Omental fat pad (tissue), 4 donors: ENCODE measurements at places on chromosomes 4 and X.

GRCh38 chr4:53684136-53685130 is 93.1 kb upstream of the LNX1 start:
- no peak for DNase-seq

DNA sequence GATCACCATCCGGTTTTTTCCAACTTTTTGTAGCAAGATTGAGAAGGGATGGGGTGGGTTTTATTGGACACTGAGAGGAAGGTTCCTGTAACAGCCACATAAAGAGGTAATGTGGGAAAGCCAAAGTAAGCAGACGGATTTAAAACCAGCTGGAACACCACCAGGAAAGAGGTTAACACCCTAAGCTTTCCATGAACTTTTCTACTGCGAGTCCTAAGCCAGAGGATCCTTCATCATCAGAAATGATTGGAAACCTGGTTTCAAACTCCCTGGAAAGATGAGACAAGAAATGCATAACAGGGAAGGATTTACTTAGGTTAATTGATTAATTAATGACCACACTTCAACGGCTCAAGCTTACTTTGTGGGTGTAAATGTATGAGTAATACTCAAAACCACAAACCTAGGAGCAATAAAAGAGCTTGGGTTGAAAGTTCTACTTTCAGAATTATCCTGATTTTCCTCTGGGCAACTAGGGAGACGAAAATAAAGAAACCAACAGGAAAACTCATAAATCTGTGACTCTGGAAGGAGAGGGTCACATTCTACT is 91.5 kb downstream of the COX18 start:
- DNase-seq: no peak

DNA sequence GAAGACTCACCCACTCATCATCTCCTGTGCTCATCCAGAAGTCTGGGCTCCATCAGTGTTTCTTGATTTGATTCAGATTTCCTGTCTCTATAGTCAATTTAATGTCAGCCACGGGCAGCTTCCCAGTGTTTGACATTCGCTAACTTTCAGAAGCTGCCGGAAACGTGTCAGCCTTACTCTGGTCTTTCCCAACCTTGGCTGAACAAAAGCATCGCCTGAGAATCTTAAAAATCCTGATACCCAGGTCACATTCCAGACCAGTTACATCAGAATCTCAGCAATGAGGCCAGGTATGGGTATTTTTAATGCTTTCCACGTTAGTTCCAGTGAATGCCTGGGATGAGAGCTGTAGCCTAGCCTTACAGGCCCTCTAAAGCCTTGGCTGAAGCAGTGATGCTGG is 233.8 kb downstream of the FRMPD4 start:
- DNase-seq: no peak

- DNase-seq: no peak
These were observed 39.9 kb downstream of the CCKAR start for GRCh38 chr4:26450418-26450817.

- DNase-seq: no peak
These were observed 17.9 kb upstream of the EXOSC9 start for GRCh38 chr4:121783210-121783609.

DNA sequence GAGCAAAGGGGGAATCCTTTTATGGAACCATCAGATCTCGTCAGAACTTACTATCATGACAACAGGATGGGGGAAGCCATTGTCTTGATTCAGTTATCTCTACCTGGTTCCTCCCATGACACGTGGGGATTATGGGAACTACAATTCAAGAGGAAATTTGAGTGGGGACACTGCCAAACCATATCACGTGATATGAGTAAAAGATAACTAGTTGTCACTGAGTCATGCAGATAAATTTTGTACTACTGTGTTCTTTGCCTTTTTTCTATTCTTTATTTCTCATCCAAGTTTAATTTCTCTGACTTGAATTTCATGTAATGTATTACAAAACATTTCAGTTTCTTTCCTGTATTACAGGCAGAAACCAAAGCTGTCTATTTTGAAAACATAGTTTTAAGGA is 383.2 kb downstream of the EPHA5 start:
- DNase-seq: no peak

DNA sequence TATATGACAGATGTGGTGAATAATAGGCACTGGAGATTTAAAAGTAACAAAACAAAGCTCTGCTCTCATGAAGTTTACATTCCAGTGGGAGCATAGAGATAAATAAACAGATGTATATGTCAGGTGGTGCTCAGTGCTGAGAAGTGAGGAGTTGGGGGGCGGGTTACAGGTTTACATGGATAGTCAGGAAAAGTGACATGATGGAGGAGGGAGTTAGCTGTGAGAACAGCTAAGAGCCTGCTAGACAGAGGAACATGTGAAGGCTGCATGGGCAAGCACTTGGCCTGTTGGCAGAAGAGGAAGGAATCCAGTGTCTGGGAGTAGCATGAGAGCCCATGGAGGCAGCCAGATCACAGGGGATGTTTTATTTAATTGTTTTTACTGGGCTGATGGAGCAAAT is 10.2 kb upstream of the TMEM156 start:
- DNase-seq: no peak

- DNase-seq: no peak
These were observed 15.8 kb upstream of the RAB33B start for GRCh38 chr4:139438141-139438540.

DNA sequence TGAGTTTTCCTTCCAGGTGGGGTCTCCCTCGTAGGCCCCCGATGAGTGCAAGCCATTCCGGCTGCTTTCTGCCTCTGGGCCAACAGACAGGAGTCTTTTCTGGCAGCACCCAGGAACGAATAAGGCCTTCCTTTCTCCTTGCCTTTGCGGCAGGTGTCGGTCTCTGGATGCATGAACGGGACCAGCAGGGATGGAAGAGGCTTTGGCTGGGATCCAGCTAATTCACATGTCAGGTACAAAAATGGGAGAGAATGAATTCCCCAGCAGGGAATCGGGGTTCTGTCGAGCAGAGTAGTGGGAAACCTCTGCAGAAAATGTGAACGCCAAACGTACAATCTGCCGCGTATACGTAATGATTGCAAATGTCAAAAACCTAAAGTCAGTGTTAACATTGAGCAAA is 146.1 kb upstream of the TBL1X start:
- no peak for DNase-seq

DNA sequence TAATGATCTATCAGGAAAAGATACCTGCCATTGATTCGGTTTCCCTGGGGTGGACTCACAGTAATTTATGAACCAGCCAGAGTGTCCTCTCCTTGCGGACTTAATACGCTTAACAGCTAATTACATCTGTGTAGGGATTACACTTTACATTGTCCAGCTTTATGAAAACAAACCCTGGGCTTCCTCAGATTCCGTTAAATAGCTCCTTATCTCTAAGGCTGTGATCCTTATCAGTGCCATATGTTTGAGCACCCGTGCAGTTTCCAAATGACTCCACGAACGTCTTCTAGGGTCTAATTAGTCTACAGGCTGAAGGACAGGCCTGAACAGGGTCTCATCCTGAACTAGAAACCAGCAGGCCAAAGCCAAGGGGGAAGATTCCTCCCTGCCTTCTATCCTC is 56.9 kb downstream of the KDR start:
- no peak for DNase-seq

- DNase-seq: no peak
These were observed 48.3 kb downstream of the GPR143 start for GRCh38 chrX:9717376-9717775.
